Central memory CD8-positive, alpha-beta T cell (primary cell): ENCODE measurements at places on chromosomes 2 and 18.

DNA sequence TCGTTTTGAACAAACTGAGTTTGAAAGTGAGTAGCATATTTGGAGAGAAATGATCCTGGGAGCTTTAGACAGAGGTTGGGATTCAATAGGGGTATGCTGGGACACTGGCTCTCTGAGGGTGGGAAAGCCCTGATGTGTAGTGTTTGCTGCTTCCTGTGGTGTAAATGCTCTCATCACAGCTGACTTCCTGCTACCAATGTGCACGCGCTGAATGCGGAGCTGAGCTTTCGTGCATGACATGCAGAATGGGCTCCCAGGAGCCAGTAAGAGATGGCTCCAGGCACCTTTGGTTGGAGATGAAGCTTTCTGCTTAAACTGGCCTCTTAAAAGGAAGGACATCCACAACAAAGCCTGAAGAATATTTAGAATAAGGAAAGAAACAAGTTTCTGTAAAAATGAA, 224.1 kb upstream of the CCDC150 start:
- no peak for DNase-seq

GRCh38 chr2:9965119-9965822, 13.8 kb downstream of the GRHL1 start:
- no peak for DNase-seq

DNA sequence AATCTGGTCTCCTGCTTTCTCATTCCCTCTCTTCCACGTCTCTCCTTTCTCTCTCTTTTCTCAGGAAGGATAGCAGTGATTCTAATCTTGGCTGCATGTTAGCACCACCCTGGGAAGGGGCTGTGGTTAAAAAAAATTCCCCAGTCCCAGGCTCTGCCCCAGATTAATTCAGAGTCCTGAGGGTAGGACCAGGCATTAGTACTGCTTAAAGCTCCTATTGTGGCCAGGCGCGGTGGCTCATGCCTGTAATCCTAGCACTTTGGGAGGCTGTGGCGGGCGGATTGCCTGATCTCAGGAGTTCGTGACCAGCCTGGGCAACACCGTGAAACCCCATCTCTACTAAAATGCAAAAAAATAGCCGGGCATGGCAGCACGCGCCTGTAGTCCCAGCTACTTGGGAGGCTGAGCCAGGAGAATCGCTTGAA, 35.4 kb upstream of the EML4 start:
- no peak for DNase-seq

DNA sequence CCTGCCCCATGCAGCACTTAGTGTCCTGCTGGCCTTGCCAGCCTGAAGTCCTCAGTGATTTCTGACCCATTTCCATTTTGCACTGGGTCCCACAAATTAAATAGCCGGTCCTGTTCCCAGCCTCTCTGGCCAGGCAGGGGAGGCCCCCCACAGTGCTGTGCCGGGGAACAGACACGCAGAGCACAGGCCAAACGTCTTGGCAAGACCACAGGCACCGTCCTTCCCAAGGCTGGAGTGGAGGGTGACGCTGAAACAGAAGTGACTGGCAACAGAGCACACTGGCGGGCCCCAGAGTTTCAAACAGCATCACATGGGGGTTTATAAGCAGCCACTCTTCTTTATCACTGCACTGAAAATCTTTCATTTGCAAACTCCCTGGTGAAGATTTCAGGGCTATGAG, 52.2 kb downstream of the EDAR start:
- no peak for DNase-seq

DNA sequence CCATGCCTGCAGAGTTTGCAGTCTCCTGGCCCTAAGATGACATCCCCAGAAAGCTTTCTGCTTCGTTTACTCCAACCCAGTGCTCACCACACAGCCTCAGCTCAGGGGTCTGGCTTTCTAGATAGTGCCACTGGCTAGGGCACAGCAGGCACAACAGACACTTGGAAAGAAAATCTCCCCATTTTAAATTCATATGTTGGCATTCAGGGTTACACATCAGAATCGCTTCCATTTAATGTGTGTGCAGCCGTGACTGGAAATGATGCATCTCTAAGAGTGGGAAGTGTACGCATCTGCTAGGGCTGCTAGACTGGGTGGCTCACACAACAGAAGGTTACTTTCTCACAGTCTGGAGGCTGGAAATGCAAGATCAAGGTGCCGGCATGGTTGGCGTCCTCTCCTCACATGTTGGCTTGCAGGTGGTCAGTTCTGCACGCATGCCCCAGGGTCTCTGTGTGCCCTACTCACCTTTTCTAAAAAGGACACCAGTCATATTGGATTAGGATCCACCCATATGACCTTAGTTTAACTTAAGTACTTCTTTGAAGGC, 329.4 kb upstream of the RAB12 start:
- no peak for DNase-seq

DNA sequence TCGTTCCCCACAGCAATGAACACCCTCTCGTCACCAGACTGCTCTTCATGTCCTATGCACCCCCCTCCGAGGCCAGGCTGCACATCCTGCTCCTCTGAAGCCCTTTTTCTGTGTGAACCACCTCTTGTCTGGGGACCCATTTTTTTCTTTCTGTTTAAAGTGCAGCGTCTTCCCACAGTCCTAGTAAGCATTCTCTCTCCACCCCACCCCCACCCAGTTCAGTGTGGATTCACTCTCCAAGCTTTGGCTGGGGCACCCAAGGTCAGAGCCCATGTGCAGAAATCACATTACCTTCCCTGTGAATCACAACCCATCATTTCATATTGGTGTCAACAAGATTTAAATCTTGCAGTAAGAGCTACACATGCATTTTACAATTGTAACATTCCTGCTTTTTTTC, 26.4 kb upstream of the PKDCC start:
- no peak for DNase-seq

DNA sequence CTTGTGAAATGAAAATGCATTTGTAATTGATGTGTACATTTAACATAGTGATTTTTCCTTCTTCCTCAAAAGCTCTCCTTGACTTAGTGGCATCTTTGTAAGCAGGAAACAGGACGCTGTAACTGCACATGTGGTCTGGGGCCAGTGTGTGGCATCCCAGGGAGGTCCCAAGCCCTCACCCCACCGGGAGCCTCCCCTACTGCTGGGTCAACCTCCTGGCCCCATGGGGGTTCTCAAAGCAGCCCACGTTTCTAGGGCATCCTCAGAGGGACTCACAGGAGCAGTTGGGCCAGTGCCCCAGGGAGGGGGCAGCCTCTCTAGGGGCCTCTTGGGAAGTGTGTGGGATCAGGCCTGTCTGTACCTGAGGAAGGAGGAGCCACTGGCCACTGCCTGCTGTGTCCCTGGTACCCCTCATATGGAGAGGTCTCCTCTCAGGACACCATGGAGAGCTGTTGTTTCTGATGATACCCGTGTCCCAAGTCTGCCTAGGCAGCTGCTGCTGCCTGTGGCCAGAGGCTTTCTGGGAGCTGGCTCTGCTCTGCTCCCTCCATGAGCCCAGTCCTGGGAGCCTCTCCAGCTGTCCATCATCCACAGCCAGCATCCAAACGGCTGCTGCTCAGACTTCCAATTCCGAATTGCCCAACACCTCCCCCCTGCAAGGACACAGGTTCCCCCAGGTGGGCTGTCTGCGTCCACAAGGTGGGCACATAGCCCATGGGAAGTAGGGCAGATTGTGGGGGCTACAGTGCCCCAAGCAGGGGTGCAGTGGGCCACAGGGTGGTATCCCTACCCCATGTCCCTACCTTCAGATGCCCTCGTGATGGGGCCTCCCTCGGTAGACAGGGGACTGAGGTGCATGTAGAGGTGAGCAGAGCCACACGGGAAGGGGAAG, 13.4 kb downstream of the ARHGEF4 start:
- no peak for DNase-seq
